ENCODE measurements at places on chromosomes 7 and 10.
A peak's percentile ranks its signal among the peaks of the same experiment; 100 is the strongest.

GRCh38 chr10:16907687-16908086, 90.5 kb upstream of the RSU1 start:
- DNase-seq = no peak

GRCh38 chr10:91049296-91049987, 128.6 kb upstream of the ANKRD1 start:
- no peak for DNase-seq

GRCh38 chr7:47945261-47946015, 2.8 kb downstream of the PKD1L1 start:
- DNase-seq = peak; percentile 61

- DNase-seq = no peak
Measured at GRCh38 chr10:79244068-79244442, 103.2 kb upstream of the PPIF start.

- DNase-seq = no peak
Measured at GRCh38 chr10:55013318-55013717, 212.3 kb upstream of the PCDH15 start.

DNA sequence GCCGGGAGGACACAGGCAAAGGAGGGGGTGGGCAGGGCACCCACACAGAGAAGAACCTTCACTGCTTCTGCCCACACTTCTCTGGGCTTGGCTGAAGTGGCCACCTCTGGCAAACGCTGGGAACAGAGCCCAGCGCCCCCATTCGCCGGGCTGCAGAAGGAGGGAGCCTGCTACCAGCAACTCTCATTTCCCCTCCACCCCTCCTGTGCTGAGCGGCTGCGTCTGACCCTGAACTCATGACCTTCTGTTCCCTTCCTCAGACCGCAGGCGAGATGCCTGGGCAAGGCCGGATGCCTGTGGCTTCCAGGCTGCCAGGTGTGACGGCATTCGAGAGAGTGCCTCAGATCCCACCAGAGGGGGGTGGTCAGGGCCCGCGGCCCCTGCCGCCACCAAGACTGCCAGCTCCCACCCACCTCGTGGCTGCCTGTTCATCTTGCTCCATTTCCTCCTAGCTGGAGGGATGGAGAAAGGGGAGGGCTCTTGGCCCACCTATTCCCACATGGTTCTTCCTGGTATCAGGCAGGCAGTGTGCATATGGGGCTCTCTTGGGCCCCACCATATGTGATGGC, 19.8 kb downstream of the DNAJB12 start:
- peak; percentile 72 for DNase-seq

DNA sequence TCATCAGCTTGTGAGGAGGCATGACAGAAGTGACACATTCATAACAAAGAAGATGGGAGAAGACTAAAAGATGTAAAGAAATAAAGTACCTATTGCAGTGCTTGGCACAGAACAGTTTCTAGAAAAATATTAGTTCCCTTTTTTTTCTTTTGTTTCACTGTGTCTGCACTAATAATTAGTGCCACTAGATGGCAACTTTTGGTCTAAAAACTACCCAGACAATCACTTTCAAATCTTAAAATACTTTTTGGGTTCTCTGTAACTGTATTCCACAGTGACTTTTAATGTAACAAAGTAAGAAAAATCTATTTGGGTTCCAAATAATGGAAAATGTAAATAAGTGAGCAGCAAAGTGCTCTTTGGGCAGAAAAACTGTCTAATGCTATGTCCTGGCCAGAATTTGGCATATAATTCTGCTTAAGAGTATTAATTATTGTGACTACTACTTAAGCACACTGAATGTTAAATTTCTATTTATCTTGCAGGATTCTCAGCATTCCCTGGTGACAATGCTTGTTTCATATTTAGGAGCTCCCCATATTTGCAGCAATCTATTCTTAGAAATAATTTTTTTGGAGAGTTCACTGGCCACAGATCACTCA, 134.8 kb upstream of the KIF5B start:
- no peak for DNase-seq

GRCh38 chr7:132295175-132295574, 281.1 kb downstream of the PLXNA4 start:
- DNase-seq = no peak

DNA sequence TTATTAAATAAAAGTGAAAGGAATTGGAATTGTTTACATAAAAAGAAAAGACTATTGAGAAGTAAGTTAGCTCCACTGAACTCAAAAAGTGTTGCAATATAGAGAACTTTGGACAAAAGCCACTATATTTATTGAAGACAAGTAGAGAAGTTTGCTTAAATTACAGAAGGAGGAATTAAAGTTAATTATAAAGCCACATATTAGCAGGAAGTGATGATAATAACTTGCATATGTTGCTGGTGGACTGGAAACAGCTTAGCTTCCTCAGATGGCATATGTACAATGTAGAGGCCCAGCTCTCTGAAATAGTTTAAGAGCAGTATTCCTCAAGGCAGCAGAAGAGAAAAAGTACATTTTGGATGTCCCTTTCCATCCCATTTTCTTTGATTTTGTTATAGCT, 400.7 kb downstream of the GATA3 start:
- no peak for DNase-seq

GRCh38 chr10:43688348-43688892, 39.7 kb upstream of the ZNF32 start:
- DNase-seq = no peak

- no peak for DNase-seq
Measured at GRCh38 chr7:101586078-101586905, 42.8 kb downstream of the MYL10 start.

- peak; percentile 13 for DNase-seq
Measured at GRCh38 chr7:92631067-92631849, 41.1 kb upstream of the FAM133B start.

DNA sequence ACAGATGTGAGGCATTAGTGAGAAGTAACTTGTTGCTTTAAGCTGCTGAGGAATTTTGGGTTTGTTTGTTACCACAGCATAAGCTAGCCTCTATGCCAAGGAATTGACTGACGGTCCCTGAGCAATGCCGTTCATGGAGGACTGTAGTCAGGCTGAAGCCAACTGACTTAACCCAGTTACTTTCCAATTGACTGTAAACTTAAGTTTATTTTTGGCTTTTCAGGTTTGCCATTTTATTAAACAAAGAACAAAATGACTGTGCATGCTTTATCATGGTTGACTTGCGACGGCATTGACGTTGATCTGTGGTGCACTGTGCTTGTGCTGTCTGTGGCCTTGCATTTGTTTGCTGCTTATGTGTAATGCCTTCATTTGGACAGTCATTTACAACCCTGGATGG, 53.5 kb downstream of the DNAJB9 start:
- no peak for DNase-seq

DNA sequence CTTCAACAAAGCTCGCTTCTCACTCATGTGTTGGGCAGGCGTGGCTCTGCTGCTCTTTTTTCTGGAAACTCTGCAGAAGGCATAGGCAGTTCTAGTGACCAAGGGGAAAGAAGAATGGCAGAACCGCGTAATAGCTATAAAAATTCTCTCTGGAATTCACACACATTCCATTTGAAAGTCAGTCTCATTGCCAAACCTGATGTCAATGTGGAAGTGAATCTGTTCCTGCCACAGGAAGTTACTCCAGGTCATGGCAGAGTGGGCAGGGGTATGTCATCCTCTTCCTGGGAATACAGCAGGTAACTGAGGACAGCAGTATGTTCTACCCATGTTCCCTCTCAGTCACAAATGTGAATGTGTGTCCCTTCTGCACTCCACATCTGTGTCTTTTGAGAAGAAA, 8.2 kb upstream of the PAXIP1 start:
- no peak for DNase-seq

DNA sequence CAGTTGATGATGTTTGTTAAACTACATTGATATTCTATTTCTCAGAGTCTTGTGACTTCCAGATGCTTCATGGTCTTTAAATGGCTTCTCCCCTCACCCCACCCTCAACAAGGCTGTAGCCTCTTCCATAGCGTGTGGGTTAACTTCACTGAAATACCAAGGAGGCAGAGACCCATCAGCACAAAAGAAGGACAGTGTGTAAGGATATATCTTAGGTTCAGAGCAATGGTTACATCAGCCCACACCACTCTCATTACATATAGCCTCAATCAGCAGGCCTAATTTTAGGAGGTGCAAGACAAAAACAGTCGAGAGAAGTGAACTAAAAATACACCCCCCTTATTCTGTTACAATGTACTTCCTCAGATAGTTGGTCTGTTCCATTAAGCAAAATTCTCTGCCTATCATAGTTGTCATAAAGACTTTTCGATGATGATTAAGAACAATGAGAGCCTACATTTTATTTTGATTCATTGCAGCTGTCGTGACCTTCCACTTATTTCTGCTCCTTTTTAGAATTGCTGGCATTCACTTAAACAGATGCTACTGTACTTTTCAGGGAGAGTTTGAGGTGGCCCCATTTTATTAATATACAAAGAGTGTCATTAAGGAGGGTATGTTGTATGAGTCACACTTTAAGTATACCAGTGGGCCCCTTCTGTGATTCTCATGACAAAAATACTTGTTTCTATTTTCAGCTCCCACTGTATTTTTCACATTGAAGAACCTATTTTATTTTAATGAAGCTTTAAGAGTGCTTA, 52.1 kb downstream of the WIPF3 start:
- no peak for DNase-seq

DNA sequence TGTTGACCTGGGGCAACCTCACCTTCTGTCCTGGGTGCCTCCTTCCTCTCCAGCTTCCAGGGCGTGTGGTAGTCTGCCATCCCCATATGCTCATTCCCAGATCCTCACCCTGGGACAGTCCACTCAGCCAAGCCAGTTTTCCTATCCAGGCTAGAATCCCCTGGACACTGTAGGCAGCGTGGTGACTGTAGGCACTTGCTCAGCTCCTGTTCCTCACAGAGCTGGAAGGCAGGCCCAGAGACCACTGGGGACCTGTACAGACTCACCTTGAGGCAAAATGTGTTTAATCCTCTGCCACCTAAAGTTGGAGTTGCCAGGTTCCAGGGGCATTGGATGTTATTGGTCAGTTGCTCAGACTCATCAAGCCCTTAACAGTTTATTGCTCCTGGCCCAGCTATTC, 2.4 kb upstream of the GRID1 start:
- DNase-seq = no peak

GRCh38 chr10:102324061-102324460, 71.4 kb upstream of the NFKB2 start:
- DNase-seq = no peak

DNA sequence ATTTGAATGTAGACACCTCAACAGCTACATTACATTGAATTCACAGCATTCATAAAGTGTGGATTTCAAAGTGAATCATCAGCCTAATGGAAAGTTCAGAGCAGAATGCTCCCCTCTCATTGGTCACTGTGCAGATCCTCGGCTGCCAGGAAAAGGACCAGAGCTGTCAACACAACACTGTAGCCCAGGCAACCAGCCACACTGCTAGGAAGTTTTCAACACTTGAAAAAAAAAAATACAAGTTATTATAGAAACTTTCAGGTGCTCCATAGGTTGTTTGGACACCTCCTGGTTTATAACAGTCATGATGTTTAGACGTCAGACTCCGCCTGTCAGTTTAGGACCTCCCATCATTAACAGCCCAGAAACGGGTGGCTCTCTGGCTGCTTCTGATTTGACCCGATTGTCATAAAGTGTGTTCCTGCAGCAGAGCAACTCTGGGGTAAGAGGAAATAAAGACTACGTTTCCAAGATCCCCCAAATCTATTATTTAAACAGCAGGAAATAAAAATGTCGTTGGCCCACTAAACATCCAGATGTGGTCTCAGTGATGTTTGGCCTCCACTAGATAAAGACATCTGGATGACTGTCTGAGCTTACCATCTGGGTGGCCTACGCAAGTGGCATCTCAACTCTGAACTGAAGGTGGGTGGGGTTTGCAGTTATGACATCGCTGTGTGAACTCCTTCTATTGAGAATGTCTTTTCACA, 117.4 kb downstream of the CABCOCO1 start:
- DNase-seq = no peak

GRCh38 chr10:92868036-92868435, 19.7 kb downstream of the EXOC6 start:
- no peak for DNase-seq

GRCh38 chr7:25583621-25584020, 355.3 kb upstream of the NPVF start:
- DNase-seq = no peak

DNA sequence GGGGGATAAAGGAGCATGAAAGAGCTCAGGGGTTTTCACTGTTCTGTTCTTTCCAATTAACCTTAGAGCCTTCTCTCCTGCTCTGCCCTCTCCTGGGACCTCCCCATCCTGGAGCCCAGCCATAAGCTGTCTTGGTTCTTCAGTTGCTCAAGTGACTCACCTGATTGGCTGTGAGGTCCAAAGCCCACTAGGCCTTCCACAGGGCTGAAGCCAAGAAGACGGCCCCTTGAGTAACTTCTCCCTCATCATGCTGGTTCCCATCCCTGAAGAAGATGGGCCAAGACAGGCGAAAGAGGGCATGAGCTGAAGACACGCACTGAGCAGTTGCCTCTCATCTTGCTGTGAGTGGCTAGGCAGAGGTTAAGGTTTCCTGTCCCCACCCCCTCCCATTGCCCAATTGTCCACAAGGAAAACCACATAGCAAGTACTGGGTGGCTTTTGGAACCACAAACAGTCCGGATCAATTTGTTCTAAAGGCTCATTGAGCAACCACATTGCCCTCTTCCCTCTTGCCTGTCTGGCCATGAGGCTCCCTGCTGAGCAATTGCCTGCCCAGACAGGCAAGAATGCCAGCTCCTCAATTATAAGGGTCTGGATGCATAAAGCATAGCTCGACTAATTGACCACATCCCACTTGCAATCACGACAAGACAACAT, 43.9 kb upstream of the GPAM start:
- no peak for DNase-seq

- no peak for DNase-seq
Measured at GRCh38 chr10:6729071-6729774, 149.1 kb upstream of the PRKCQ start.

DNA sequence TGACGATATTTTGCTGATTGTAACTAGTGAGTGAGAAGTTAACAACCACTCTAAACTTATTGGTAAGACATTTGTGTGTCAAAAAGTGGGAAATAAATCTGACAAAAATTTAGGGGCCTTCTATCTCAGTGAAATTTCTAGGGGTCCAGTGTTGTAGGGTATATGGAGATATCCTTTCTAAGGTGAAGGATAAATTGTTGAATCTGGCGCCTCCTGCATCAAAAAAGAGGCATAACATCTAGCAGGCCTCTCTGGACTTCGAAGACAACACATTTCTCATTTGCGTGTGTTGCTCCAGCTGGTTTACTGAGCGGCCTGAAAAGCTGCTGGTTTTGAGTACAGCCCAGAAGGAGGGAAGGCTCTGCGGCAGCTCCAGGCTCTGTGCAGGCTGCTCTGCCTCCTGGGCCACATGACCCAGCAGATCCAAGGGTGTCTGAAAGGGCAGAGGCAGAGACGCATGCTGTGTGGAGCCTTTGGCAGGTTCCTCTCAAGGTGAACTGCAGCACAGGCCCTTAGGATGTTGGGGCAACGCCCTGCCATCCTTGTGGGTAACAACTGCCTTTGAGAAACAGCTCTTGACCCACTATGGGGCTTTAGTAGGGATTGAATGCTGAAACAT, 72.4 kb downstream of the LMBR1 start:
- no peak for DNase-seq

GRCh38 chr7:111029574-111030251, 61.2 kb upstream of the LRRN3 start:
- DNase-seq = no peak
